ENCODE measurements at places on chromosomes 5 and 9. TPM values are rescaled to one million over a fixed set of nuclear protein-coding genes. Genes with fewer than 3 reads are reported as not detected.

DNA sequence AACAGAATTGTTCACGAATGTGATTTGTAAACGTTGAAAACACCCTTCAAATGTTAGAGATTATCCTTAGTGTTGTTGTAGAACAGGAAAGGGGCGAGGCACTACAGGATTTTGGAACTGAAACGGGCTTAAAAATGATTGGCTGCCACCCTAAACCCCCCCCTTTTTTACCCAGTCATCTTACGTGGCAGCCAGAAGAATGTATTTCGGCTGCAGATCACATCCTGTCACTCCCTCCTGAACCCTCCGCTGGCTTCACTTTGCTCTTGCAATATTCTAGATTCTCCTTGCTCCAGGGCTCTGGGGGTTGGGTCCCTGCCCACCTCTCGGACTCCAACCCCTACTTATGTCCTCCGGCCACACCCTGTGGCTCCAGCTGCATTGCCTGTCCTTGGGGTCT lies 13.9 kb upstream of the UNC5A start:
- no peaks in the 10 kb centered on the region for H3K36me3 ChIP-seq
- H3K27me3 ChIP-seq, result no peaks in the 10 kb centered on the region
- no peaks in the 10 kb centered on the region for H3K4me1 ChIP-seq
- H3K27ac ChIP-seq, result no peak overlapping the region
- H3K4me3 ChIP-seq, result no peak overlapping the region
- no peak for DNase-seq

The NCBP1 gene
- total RNA-seq, result 47.6 TPM

DNA sequence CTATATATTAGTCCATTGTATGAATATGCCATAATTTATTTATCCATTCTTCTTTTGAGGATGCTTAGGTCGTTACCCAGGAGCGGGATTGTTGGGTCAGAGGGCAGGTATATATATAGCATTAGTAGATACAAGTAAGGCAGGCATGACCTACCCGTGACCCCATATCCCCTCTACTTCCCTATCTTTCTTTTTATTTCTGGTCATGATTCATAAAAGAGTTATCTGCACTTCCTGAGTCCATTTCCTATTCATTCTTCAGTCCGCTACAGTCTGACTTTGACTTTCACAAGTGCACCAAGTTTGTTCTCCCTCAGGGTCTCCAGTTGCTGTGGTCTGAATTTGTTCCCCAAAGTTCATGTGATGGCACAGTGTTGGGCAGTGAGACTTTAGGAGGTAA lies 6.9 kb downstream of the RHOBTB3 start:
- DNase-seq, result no peak
- no peak overlapping the region for H3K27ac ChIP-seq
- no peaks in the 10 kb centered on the region for H3K4me1 ChIP-seq
- no peaks in the 10 kb centered on the region for H3K36me3 ChIP-seq
- H3K4me3 ChIP-seq, result no peak overlapping the region

- no peaks in the 10 kb centered on the region for H3K4me1 ChIP-seq
- no peaks in the 10 kb centered on the region for H3K36me3 ChIP-seq
- no peak overlapping the region for H3K4me3 ChIP-seq
- H3K27me3 ChIP-seq, result no peaks in the 10 kb centered on the region
Measured at GRCh38 chr9:95341293-95341962, 23.9 kb upstream of the FANCC start.

The MTMR12 gene
- total RNA-seq, result 43.9 TPM

DNA sequence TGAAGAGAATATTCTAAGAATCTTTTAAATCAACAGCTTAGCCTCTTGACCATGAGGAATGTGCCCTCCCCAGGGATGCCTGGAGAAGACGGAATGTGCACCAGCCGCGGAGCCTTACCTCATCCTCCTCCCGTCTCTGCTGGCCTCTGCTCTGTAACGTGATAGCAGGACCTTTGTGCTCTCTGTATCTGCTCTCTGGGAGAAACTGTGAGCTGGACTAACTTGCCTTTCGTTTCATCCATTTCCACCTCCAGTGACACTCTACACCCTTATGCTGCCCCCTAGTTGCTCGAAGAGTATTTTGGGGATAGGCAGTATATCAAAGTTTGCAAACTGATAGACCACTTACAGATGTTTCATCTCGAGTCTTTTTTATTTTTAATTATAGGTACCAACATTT lies 141.4 kb downstream of the NPR3 start:
- H3K27me3 ChIP-seq, result no peaks in the 10 kb centered on the region
- H3K4me1 ChIP-seq, result no peaks in the 10 kb centered on the region
- DNase-seq, result no peak
- no peak overlapping the region for H3K4me3 ChIP-seq

The NR2F1-AS1 gene
- 11.5 TPM for total RNA-seq

DNA sequence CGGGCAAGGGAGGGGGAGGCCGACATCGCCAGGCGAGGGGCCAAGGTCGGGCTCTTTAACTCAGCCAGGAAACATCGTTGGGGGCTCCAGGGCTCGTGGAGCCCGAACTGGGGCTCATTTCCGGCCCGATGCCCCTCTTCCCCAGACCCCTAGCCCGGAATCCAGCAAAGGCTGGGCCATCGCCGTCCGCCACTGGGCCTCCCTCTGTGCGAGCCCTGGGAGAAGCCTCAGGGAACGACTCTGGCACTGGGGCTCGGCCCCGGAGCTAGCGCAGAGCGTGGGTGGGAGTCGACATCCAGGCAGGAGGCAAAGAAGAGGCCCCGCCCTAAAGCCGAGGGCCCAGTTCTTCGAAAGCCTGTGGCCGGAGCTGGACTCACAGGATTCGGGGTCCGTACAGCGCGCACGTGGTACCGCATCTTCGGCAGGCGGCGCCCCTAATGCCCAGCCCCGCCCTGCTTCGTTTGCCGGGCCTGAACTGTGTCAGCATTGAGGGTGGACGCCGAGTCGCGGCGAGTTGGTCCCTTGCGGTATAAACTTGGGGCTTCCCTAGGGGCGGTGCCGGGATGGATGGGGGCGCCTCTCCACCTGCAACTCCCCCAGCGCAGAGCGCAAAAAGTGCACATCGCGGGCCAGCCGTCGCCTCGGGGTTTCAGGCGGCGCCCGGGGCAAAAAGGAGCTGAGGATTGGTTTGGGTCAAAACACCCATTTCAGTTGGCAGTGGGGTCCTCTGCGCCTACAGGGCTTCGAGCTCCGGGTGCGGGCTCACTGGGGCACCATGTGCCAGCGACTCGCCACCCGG lies 3.6 kb upstream of the PAX5 start:
- H3K36me3 ChIP-seq, result no peaks in the 10 kb centered on the region
- peaks cover 42% of the 10 kb centered on the region for H3K27me3 ChIP-seq
- H3K4me1 ChIP-seq, result no peaks in the 10 kb centered on the region
- peak overlapping the region; percentile 25 for H3K4me3 ChIP-seq
- DNase-seq, result no peak
- no peak overlapping the region for H3K27ac ChIP-seq

DNA sequence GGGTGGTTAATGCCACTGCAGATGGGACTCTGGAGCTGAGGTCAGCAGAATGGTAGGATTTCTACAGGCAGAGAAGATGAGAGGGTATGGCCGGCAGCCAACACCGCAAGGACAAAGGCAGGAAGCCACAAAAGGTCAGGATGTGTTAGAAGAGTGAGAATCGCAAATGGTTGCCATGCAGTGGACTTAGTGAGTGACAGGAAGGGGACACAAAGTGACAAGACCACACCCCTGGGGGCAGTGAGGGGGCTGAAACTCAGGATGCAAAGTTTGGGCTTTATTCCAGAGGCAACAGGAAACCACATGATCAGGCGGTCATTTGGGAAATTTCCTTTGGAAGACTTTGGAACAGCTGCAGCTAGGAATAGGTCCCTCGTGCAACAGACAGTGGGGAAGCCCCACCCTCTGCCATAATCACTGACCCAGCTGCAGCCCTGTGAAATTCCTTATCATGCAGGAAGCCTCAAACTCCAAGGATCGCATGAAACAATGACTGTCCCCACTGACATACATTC lies 14.2 kb upstream of the CCDC180 start:
- H3K36me3 ChIP-seq, result no peaks in the 10 kb centered on the region
- H3K27me3 ChIP-seq, result no peaks in the 10 kb centered on the region
- peak overlapping the region; percentile 26 for H3K27ac ChIP-seq
- no peaks in the 10 kb centered on the region for H3K4me1 ChIP-seq
- H3K4me3 ChIP-seq, result no peak overlapping the region

GRCh38 chr5:63205976-63206375 lies 627.4 kb downstream of the LRRC70 start:
- no peaks in the 10 kb centered on the region for H3K36me3 ChIP-seq
- no peaks in the 10 kb centered on the region for H3K4me1 ChIP-seq
- no peak overlapping the region for H3K27ac ChIP-seq
- no peak for DNase-seq

The ADCY2 gene
- 4.4 TPM for total RNA-seq

GRCh38 chr5:154575546-154576428 lies 97.8 kb upstream of the HAND1 start:
- H3K27ac ChIP-seq, result no peak overlapping the region
- no peak overlapping the region for H3K4me3 ChIP-seq
- DNase-seq, result no peak
- peaks cover 3% of the 10 kb centered on the region for H3K27me3 ChIP-seq
- no peaks in the 10 kb centered on the region for H3K4me1 ChIP-seq

DNA sequence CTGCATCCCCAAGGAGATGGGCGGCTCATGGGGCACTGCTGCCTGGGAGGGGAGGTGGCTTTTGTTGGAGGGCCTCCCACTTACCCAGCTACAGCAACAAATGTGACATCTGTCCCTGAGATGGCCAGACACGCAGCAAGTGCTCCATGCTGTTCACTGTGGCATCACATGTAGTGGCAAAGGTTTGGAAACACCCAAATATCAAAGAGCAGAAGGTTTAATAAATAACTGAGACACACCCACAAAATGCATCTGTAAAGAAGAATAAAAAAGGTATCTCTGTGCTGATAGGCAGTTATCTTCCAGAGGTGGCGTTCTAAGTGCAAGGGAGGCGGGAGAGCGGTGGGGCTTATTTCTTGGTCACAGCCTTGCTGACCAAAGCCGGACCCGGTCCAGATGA lies 23.3 kb upstream of the CLPTM1L start:
- DNase-seq, result no peak
- H3K4me3 ChIP-seq, result no peak overlapping the region
- H3K36me3 ChIP-seq, result no peaks in the 10 kb centered on the region
- H3K4me1 ChIP-seq, result no peaks in the 10 kb centered on the region
- H3K27me3 ChIP-seq, result peaks cover 6% of the 10 kb centered on the region

DNA sequence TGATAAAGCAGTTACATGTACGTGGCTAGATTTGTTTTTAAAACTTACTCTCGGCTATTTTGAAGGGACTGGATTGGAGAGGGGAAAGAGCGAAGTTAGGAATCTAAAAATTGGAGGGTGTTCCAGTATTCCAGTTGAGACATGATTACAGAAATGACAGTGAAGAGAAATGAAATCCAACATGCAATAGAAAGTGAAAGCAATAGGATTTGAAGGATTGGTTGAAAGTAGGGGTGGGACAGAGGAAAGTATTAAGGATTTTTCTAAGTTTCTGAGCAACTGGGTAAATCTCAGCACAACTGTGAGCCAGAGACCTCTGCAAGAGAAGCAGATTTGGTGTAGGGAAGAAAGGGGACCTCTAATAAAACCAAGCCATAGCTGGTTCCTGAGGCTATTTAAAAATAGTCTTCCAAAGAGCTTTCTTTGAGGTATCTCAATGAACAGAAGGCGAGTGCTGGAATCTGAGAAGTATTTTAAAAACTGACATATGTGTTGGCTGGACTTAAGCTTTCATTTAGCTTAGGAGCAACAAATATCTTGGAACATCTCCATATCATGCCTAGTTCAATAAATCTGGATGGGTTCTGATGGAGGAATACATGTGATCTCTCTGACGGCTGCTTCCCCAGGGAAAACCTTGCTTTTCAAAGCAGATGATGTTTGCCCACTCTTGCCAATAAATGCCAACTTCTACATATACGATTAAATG lies 110.4 kb upstream of the IFNK start:
- no peaks in the 10 kb centered on the region for H3K4me1 ChIP-seq
- peak overlapping the region; percentile 75 for H3K27ac ChIP-seq
- no peaks in the 10 kb centered on the region for H3K27me3 ChIP-seq
- H3K4me3 ChIP-seq, result peak overlapping the region; percentile 17
- no peak for DNase-seq
- H3K36me3 ChIP-seq, result no peaks in the 10 kb centered on the region

DNA sequence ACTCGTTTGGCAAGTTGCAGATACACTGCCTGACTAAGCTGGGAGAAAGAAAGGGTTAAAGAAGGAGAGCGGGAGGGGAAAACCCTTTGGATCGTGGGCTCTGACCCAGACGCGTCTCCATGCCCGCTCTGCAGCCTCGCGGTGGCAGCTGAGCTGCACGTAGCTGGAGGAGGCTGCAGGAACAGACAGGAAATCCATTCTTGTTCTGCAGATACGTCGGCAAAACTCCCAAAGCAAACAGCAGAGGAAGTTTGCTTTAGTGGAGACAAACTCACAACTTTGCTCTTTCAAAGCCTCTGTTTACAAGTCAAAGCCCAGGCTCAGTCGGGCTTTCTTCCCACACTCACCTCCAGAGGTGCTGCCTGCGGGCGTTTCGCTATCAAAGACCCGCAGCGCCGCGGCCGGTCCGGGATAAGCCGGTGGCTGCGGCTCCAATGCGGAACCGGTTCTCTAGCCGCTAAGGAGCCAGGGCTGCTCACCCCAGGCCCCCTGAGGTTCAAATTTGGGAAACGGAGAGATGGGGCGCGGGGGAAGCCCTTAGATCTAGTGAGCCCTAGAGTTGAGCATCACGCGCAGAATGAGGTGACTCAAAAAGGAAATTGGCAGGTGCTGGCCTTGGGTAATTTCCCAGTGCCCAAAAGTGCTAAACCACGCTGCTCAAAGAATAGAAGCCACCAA lies 60.7 kb downstream of the MAT2B start:
- no peak overlapping the region for H3K27ac ChIP-seq
- H3K36me3 ChIP-seq, result no peaks in the 10 kb centered on the region
- no peaks in the 10 kb centered on the region for H3K4me1 ChIP-seq
- H3K4me3 ChIP-seq, result peak overlapping the region; percentile 7
- H3K27me3 ChIP-seq, result no peaks in the 10 kb centered on the region

- DNase-seq, result no peak
- H3K36me3 ChIP-seq, result no peaks in the 10 kb centered on the region
- no peaks in the 10 kb centered on the region for H3K4me1 ChIP-seq
Measured at GRCh38 chr9:71144495-71144894, 23.1 kb upstream of the TRPM3 start.

GRCh38 chr9:12923468-12924009 lies 148.7 kb downstream of the LURAP1L start:
- no peaks in the 10 kb centered on the region for H3K4me1 ChIP-seq
- DNase-seq, result peak; percentile 51
- no peaks in the 10 kb centered on the region for H3K36me3 ChIP-seq
- H3K27me3 ChIP-seq, result no peaks in the 10 kb centered on the region
- H3K27ac ChIP-seq, result no peak overlapping the region

DNA sequence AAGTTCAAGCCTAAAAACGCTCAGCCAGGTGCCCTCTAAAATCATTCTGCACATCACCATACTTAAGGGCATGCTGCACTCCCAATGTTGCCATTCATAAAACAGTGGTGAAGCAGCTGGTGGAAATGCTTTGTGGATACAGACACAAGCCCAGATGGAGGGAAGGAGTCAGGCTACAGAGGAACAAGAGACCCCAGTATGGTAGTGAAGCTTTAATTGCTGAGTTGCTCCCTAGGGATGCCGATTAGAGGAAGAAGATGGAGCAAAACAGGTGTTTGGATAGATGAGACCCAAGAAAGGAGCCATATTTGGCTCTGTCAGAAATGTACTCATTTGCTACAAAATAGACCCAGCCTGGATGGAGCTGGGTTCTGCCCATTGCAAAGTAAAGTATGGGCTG lies 230.5 kb downstream of the NSG2 start:
- no peak overlapping the region for H3K4me3 ChIP-seq
- H3K27ac ChIP-seq, result no peak overlapping the region
- H3K27me3 ChIP-seq, result no peaks in the 10 kb centered on the region
- no peaks in the 10 kb centered on the region for H3K36me3 ChIP-seq
- DNase-seq, result no peak
- no peaks in the 10 kb centered on the region for H3K4me1 ChIP-seq

- H3K4me1 ChIP-seq, result no peaks in the 10 kb centered on the region
- H3K36me3 ChIP-seq, result no peaks in the 10 kb centered on the region
- DNase-seq, result peak; percentile 11
- no peak overlapping the region for H3K27ac ChIP-seq
Measured at GRCh38 chr9:134211811-134212485, 47.6 kb upstream of the RNU6ATAC start.

The GFI1B gene
- 0.14 TPM for total RNA-seq

The DMRT2 gene
- not detected for total RNA-seq

All from uterus (tissue), 4 donors.